RCC 7860 (cell line): ENCODE measurements at places on chromosomes 11 and 22.

DNA sequence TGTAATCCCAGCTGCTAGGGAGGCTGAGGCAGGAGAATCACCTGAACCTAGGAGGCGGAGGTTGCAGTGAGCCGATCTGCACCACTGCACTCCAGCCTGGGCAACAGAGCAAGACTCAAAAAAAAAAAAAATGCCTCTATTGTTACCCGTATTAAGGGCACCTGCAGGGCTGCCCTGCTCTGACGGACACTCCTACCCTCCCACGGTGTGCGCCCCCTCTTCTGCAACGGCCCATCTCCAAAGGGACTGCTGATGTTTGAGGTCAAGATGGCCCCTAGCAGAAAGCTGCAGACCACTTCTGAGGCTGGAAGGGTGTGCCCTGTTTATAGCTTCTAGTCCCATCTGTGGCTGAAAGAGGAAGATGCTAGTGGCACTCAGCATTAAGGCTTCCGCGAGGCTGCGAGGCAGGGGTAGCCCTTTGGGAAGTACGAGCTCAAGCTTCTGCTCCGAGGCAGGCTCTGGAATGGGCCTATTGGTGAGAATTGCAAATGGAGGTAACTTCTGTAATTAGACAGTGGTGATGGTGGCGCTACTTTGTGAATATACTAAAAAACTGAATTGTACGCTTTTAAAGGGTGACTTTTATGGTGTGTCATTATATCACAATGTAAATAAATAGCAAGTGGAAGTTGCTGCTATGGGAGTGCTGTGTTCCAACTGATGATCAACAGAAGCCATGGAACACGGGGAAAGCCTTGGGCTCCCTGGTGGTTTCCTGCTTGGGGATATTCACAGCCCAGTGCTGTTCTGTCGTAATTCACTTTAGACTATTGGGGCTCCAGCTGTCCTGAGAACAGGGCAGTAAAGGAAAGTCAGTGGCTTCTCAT lies 24.3 kb downstream of the ARFGAP2 start:
- no peak for DNase-seq

- DNase-seq: no peak
These were observed 12.3 kb upstream of the ARAP1 start for GRCh38 chr11:72764503-72764902.

DNA sequence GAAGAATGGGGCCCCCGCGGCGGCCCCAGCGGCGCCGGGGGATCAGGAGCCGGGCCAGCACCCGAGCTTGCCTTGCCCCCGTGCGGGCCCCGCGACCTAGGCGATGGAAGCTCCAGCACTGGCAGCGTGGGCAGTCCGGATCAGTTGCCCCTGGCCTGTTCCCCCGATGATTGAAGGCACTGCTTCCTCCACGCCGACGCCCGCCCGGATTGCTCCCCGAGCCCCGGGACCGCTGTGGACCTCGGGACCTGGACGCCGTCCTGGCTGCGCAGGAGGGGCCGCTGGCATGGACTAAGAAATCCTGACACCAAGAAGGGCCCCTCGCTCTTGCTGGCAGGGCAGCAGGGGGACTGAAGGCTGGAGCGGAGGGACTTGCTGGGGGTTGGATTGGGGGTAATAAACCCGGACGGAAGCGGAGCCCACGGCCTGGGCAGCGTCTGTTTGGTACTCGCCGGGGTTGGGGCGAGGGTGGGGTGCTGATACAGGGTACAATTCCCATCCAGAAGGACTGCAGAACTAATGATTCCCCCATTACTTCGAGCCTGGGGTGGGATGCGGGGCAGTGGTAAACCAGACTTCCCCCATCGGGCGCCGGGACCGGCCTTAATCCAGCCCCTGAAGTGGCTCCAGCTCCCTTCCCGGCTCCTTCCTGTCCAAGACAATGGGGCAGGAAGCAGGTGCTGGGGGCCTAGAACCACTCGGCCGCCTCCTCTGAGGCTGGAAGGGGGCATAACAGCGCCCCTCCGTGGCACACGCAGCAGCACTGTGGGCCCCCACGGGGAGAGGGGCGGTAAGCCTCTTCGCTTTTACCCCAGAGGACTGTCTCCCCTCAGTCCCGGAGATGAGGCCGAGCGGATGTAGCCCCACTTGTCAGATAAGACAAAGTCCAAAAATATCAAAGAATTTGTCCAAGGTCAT lies 1.0 kb downstream of the CCDC85B start:
- peak; percentile 45 for DNase-seq

DNA sequence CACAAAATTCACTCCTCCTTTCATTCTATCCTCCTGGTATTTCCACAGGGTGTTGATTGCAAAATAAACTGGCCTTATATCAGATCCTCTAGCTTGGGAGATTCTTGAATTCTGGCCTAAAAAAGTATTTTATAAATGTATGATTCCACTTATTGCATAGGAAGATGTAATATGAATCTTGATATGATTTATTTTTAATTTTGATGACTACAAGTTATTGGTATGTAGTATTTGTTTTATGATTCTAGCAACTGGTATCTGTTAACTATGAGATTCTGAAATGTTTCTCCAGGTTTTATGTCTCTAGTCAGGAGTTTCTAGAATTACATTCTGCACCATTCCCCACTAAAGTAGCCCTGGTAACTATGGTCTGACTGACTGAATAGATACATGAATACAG lies 373.9 kb upstream of the C11orf87 start:
- DNase-seq: no peak

DNA sequence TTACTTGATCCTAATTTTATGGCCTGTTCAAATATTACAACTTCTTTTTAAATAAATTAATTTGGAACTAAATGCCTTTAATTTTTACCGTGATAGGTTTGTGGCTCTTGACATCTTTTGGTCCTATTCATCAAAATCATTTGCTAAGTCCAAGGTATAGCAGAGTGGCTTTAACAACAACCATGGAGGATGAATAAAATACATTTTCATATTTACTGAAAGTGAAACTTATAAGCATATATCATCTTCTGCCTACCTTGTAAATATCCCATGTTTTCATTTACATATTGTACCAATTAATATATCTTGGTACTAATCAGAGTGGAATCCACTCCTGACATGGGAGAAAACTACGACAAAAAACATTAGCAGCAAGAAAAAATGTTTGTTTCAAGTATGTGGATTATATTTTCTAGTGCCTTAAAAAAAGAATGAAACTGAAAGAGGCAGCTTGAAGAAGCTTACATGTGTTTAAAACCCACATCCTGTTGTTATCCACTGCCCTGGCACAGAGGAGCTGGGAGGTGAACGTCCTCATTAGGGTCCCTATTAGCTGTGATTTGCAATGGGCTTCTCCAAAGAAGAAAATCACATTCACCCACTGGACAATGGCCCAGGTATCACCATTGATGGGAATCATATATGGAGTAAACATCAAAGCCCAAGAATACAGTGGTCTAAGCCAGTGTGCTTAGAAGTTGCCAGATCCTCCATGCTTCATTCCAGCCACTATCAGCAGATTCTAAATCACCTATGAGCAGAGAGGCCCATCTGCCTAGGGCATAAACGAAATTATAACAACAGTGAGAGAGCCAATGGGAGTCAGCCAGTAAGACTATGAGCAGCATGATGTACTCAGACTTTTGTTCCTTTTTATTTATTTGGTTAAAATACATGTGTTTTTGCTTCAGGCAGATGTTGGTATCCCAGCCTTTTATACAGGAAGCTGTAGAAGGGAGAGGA lies 84.7 kb downstream of the MAML2 start:
- DNase-seq: no peak

- DNase-seq: no peak
These were observed 47.4 kb upstream of the SEPTIN5 start for GRCh38 chr22:19666673-19667593.

GRCh38 chr22:33354928-33355327 lies 296.7 kb upstream of the SYN3 start:
- DNase-seq: no peak

DNA sequence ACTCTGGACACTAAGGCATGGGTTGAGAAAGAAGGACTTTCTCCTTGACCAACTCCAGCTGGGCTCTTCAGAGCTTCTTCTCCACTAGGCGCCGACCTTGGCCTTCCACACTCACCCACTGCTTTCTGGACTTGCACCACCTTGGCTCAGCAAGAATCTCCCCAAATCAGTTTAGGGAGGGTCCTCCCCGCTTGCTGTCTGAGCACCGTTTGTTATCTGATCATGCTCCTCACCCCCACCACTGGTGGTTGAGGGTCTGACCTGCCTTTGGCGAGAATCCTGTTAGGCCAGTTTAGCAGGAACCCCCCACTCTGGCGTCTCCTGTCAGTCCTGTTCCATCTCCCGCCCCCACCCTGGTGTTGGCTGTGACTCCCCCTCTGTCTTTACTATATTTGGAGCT lies 10.4 kb downstream of the APOL2 start:
- no peak for DNase-seq

DNA sequence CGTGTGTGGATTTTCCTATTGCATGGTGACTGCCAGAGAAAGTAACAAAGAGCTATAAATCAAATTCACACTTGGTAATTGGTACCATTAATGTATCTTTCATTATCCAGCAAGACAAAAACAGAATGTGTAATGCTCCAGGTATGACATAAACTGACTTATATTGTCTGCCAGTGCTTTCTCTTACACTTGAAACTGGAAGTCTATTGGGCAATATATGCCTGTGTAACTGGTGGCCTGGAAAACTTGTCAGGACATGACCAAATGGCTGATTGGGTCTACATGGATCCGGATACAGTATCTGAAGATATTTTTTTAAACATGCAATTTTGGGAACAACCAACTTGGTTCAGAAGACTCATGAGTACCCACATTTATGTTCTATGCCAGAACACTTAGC lies 174.6 kb upstream of the ARHGAP42 start:
- no peak for DNase-seq

- DNase-seq: no peak
These were observed 62.0 kb upstream of the UCP3 start for GRCh38 chr11:74070723-74071492.

DNA sequence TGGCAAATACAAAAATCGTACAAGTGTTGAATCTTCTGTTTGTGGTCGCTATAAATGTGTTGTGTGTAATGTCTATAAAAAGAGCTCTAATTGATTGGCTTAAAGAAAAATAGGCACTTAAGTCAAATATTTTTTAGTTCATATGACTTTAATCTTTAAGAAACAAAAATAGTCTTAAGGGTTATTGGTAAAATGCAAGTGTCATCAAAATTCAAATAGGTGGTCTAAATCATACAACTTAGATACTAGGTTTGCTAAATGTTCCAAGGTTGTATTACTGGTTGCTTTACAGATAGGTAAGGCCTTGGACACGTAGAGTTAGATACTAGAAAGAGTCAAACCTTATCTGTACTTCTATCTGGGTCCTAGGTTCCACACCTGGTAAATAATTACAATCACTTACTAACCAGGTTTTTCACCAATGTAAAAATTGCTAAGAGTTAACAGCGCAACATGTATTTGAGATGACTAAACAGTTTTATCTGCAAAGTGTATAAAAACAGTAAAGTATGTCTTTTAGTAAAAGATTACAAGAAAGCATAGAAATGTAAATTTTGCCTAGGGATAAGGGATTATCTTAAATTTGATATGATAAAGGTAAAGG lies 91.1 kb upstream of the GNAZ start:
- DNase-seq: no peak

- peak; percentile 70 for DNase-seq
These were observed 1.3 kb upstream of the INSC start for GRCh38 chr11:15113381-15113780.

- DNase-seq: no peak
These were observed at the start of gene SPTBN2 for GRCh38 chr11:66728693-66729385. Gene SPTBN2, minus strand, starts transcription at chr11:66729216. Its CDS starts 7,976 bp downstream, at chr11:66721240.

DNA sequence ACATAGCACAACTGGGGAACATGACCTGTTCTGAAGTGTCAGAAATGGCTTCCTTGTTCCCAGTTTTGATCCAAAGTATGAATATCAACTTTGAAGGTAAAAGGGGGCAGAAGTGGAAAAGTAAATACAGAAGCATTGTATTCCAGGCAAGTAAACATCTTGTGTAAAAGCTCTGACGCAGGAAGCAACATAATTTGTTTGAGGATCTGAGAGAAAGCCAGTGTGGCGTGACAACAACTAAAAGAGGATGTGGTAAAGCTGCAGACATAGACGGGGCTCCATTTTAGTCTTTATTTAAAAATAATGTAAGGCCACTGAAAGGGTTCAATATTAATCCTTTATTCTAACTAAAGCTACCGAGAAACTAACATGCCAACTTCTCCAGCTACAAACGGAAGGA lies 310.2 kb downstream of the DLG2 start:
- DNase-seq: no peak

DNA sequence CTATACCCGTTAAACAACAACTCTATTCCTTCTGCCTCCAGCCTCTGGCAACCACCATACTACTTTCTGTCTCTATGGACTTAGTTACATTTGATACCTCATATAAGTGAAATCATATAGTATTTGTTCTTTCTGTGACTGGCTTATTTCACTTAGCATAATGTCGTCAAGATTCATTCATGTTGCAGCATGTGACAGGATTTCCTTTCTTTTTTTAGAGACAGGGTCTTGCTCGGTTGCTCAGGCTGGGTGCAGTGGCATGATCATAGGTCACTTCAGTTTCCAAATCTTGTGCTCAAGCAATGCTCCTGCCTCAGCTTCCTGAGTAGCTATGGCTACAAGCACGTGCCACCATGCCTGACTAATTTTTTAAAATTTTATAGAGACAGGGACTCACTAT lies 29.4 kb upstream of the SORL1 start:
- DNase-seq: no peak

GRCh38 chr11:132036746-132037466 lies 666.5 kb downstream of the NTM start:
- DNase-seq: no peak
